ENCODE measurements at places on chromosomes 5 and 9.
A peak's percentile ranks its signal among the peaks of the same experiment; 100 is the strongest.

DNA sequence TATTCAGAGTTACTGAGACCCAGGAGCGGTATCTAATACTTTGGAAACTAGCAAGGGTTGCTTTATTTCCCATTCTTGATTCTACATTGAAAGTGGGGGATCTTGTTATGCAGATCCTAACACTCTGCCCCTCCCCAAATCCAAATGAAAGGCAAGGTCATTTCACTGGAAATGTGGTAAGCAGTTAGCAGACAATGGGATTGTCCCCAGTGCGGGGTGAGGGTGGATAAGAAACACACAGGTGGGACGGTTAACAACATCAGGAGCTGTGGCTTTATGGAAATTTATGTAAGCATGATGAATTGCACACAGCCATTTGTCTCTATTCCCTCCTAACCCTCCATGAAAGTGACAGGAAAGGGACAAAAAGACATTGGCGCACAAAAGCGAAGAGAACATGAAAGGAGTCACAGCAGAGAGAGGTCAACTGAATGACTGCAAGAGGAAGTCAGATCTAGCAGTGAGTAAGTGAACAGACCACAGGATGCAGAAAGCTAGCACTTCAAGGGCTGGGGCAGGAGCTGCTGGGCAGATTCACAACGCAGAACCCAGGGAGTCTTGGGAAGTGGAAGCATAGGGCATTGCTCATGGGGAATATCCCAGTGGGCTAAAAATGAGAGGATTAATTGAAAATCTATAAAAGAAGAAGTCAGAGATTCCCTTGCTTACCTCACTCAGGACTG, 184.4 kb downstream of the HSD17B3 start:
- no peak for DNase-seq

DNA sequence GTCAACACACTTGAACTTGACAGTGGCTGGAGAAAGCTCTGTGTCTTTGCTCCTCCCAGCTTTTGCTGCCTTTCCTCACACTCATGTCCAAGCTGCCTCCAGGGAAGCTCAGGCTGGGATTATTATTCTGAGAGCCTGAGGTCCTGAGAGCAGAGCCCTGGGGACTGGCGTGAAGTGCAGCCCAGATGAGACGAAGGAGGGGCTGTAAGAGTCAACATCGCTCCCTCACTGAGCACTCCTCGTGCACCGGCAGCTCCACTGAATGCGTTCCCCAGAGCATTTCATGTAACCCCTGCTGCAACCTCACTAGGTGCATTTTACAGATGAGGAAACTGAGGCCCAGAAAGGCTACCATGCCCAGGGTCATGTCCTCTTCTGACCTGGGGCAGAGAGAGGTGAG, 63.5 kb upstream of the PHYKPL start:
- DNase-seq: no peak

GRCh38 chr5:134132372-134133187, 18.1 kb downstream of the TCF7 start:
- peak; percentile 62 for DNase-seq

DNA sequence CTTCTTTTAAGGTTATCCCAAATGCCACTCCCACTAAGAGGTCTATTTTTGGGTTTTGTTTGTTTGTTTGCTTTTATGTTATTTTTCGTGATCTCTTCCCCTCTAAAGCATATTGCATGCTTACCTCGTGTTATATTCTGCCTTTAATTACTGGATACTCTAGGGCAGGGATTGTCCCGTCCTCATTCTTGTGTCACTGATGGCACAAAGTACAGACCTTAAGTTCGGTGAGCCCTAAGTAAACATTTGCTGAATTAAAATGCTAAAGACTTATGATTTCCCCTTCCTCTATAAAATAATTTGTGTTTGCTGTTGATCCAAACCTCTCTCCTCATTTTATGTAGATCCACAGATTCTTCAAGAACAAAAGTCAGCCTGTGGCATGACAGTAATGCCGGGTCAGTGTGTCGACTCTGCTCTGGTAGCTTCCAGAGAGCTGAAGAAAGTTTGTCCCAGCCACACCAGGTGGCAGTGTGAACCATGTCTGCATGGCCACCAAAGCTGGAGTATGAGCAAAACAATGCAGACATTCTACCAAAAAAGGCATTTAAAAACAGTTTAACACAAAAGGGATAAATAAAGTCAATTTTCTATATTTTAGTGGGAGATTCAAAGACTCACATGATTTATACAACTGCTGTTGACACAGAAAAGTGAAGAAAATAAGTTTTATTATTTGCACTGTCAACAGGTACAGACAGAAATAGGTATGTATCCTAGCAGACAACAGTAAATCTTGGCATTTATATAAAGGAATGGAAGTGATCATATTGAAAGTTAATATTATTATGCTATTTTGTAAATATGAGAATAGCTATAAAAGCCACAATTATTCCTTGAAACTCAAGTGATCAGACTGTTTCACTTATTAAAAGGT, 17.9 kb upstream of the POC5 start:
- DNase-seq: no peak

GRCh38 chr9:125841444-125841843, 94.3 kb downstream of the PBX3 start:
- DNase-seq: no peak

DNA sequence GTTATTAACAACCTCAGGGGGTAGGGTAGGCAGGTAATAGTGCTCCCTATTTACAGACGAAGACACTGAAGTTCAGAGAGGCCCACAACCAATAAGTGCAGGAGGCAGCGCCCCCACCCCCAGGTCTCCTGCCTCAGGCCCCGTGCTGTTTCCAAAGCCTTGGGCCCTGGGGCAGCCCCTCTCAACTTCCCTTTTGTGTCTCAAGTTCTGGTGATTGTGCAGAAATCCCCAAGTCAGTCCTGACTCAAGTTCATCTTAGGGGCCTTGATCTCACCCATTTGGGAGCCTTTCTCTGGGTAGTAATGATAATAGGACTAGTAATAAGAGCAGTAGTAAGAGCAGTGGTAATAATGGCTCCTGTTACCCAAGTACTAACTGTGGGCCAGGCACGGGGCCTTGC, 35.5 kb upstream of the ASS1 start:
- DNase-seq: no peak

GRCh38 chr9:69385581-69386033, 60.6 kb downstream of the ENTREP1 start:
- no peak for DNase-seq

DNA sequence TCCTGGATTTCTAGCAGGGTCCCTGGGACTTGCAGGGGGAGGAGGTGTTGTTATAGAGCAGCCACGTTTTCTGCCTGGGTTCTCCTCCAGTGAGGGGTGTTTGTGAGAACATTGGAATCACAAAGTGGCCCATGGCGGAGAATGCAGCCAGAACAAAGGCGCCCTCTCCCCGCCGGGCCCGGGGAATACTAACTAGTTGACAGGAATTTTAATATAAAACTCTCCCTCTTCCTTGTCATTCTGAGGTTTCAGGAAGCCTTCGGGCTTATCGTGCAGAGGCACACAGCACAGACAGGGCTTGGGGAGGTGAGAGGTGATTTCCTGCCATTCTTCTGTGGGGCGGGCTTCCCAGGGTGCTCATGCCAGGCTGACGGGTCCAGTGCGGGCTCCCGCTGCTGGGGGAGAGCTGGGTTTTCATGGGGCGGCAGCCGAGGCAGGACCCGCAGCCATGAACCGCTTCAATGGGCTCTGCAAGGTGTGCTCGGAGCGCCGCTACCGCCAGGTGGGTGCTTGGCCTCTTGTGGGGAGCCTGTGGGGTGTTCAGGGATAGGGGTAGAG, 37.7 kb downstream of the RGS3 start:
- DNase-seq: no peak

All from activated T-cell treated with anti-CD3 and anti-CD28 coated beads for 48 hours (primary cell).